KG1 (cell line): ENCODE measurements at places on chromosomes 12 and 14.

GRCh38 chr12:39300799-39301198 lies 142.1 kb downstream of the KIF21A start:
- DNase-seq, result no peak

- DNase-seq, result no peak
Observed at GRCh38 chr14:81408595-81408994, 8.5 kb upstream of the STON2 start.

DNA sequence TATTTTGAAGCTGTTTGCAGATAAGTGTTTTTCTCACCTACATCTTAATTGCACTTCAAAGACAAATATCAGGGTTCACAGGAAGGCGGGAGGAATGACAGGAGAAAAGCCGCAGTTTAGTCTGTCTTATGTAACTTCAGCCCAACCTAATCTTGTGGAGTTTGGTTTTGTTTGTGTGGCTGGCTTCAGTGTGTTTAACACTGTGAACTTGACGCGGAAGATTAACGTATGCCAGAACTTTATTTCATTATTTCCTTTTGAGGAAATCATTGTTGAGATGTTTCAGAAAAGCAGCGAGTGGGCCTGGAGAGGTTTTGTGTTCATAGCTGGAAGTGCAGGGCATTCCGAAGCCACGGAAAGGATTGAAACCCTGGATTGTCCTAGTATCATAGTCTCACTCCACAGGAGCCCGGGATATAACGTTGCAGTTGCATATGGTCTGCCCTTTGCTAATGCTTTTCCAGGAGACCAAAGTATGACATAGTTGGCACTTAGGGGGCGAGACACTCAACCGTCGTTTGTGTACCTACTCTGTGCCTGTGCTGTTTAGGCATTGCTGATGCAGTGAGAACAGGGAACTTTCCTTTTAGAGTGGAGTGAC lies 2.0 kb downstream of the PELI2 start:
- peak; percentile 42 for DNase-seq

DNA sequence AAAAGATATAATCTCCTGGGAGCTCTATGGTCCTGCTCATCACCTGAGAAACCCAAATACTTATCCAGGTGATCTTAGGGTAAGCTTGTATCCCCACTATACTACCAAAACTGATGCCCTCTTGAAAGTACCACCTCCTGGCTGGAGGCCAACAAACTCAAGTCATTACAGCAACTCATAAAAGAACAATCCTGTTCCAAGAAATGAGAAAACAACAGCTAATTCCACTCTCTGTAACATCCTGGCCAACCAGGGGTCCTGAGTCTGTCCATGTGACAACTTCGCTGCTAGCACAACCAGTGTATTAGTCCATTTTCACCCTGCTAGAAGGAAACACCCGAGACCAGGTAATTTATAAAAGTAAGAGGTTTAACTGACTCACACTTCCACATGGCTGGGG lies 190.0 kb upstream of the BMP4 start:
- DNase-seq, result no peak

- DNase-seq, result no peak
Observed at GRCh38 chr12:50971946-50972345, 19.6 kb downstream of the HIGD1C start.

DNA sequence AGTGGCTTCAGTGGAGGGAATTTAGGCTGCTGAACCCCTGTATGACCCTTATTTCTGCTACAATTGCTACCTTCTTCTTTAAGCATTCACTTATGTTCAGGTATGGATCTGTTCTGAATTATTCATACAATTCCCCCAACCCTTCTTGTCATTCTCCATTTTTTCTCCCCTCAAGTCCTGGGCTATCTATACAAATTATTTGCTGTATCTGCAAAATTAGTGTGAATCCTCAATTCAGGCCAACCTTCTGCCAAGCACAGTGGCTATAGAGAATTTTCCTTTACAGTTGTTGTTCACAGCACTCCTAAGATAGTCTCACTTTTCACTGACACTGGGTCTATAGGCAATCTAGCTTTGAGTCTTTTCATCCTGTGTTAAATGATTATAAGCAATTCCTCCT lies 119.2 kb upstream of the CNTN1 start:
- no peak for DNase-seq

DNA sequence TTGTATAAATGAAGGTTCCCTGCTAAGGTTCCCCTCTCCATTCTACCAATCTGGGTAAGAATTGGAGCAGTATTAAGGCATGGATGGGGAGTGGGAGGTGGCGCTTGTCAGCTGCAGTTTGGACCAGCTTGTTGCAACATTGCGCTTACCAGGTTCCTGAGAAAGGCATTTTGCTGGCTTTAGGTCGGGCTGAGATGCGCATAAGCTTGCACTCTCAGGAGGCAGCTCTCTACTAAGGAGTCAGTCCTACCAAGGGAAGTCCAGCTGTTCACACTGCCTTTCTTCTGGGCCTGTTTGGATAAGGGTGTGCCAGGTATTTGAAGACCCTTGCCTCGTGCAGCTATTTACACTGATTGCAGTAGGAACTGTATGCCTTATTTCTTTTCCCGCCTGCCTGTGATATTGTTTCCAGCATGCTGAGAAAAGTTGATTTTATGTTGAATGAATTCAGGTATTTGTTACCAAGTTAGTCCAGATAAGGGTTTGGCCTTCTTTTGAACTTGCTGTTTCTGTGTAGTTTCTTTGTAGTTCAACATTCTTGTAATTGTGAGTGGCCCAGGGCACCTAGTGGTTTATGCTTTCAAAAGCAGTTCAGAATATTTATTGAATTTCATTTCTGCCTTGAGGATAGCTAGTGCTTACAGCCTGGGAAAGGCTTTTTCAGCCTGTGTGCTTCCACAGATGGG lies 2.6 kb downstream of the MLEC start:
- no peak for DNase-seq

DNA sequence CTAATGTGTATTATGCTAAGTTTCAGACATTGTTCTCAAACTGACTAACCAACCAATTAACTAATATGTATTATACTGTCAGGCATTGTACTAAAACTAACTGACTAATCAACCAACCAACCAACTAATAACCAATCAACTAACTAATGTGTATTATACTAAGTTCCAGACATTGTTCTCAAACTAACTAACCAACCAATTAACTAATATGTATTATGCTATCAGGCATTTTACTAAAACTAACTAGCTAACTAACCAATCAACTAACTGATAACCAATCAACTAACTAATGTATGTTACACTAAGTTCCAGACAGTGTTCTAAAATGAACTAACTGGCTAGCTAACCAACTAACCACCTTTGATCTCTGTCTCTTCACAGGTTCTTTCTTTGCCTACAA lies 152.3 kb downstream of the SUDS3 start:
- DNase-seq, result no peak

DNA sequence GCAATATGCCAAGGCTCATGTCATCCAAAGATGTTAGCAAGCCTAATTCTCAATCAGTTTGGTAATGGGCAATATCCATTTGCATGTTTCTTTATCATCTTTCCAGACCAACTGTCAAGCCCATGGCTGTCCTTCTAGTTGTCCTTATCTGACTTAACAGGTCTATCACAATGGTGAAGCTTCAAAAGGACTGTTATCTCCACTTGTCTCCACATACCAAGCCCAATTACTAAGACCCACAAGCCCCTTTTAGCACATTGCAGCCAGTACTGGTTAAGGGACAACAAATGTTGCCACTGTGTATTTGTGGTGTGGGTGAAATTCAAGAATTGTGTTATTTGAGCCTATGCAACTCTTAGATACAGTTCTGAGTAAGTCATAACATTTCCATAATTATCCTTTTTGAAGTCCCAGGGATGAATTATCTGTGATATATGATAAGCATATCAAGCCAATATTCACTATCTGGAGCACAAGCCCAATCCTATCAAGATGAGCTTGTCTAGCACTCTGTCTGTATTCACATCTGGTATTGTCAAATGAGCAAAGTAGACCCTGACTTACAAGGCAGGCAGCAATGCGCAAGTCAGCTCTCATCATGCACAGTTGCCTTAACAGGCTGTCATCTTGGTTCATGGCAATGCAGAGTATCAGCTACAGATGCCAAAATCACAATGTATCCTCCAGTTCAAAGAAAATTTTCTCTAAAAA lies 19.3 kb upstream of the ST8SIA1 start:
- no peak for DNase-seq

DNA sequence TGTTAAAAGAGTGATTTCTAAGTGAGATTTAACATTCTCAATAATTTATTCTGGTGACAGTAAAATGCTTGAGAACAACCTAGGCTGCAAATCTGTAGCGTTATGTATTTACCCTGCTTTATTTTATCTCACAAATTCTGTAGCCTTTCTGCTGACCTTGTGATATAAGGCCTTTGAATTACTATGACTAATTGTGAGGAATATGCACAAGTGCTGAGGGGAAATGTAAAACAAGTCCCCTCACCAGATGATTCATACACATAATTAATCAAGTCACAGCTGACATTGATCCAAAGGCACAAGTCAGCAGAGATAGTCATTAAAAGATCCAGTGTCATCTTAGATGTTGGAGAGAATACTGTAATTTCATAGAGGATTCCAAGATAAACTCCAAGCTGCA lies 992.7 kb upstream of the USP15 start:
- DNase-seq, result no peak
